ENCODE measurements at places on chromosomes 4 and X. TPM values are rescaled to one million over a fixed set of nuclear protein-coding genes. Genes with fewer than 3 reads are reported as not detected.

F8A1 gene
- 25.0 TPM for total RNA-seq

CT83 gene
- not detected for total RNA-seq

- H3K36me3 ChIP-seq, result peaks cover 3% of the 10 kb centered on the region
- peak overlapping the region; percentile 87 for H3K4me3 ChIP-seq
- DNase-seq, result no peak
- H3K27me3 ChIP-seq, result no peaks in the 10 kb centered on the region
- H3K4me1 ChIP-seq, result peaks cover 36% of the 10 kb centered on the region
- peak overlapping the region; percentile 93 for H3K27ac ChIP-seq
Observed at GRCh38 chrX:13689741-13690211, 848 bp downstream of the RAB9A start.

- H3K4me3 ChIP-seq, result no peak overlapping the region
- DNase-seq, result no peak
- no peak overlapping the region for H3K27ac ChIP-seq
- peaks cover 37% of the 10 kb centered on the region for H3K36me3 ChIP-seq
Observed at GRCh38 chrX:149498767-149499166, 6.3 kb downstream of the IDS start.

- no peak for DNase-seq
- no peak overlapping the region for H3K4me3 ChIP-seq
- H3K36me3 ChIP-seq, result peaks cover 23% of the 10 kb centered on the region
- H3K27ac ChIP-seq, result no peak overlapping the region
Observed at GRCh38 chr4:119498527-119498926, 130.1 kb downstream of the PDE5A start.

DNA sequence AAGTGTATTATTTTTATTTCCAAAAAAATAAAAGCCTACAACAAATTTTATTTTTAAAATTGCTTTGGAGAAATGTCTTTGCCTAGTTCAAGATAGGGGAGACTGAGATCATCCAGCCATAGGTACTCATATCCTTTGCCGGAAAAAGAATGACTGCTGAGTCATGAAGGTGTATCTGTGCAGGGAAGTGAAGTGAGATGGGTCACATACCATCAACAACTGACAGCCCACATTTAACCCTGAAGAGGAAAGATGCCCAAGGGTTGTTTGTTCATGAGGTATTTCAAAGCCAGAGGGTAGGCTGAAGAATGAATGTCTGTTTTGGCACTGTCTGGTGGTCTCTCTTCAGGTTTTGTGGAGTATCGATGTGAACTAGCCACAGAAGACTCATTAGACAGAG lies 106.7 kb upstream of the TTC29 start:
- H3K27ac ChIP-seq, result no peak overlapping the region
- no peaks in the 10 kb centered on the region for H3K36me3 ChIP-seq
- peaks cover 9% of the 10 kb centered on the region for H3K27me3 ChIP-seq
- DNase-seq, result peak; percentile 32
- peaks cover 5% of the 10 kb centered on the region for H3K4me1 ChIP-seq
- no peak overlapping the region for H3K4me3 ChIP-seq

Data from activated CD4-positive, alpha-beta T cell treated with anti-CD3 and anti-CD28 coated beads, Interleukin-2, amount 10 ng/mL, durations not matched to agents 24 days and 14 days (primary cell).